ENCODE measurements at places on chromosomes 11 and 22.

DNA sequence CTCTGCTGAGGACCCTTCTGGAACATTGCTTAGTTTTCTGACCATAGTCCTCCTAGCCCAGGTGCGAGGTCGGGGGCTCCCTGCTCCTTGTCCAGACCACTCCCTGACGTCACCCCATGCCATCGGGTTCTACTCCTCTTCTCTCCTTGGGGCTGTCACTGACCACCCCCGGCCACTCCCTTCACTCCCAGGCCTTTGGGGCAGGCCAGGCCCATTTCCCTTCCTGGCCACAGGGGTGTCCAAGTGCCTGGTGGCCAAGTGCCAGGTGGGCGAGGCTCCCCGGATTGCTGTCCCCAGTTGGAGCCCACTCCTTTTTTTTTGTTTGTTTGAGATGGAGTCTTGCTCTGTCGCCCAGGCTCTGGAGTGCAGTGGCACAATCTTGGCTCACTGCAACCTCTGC is 19.5 kb downstream of the MRGPRD start:
- no peak for DNase-seq

DNA sequence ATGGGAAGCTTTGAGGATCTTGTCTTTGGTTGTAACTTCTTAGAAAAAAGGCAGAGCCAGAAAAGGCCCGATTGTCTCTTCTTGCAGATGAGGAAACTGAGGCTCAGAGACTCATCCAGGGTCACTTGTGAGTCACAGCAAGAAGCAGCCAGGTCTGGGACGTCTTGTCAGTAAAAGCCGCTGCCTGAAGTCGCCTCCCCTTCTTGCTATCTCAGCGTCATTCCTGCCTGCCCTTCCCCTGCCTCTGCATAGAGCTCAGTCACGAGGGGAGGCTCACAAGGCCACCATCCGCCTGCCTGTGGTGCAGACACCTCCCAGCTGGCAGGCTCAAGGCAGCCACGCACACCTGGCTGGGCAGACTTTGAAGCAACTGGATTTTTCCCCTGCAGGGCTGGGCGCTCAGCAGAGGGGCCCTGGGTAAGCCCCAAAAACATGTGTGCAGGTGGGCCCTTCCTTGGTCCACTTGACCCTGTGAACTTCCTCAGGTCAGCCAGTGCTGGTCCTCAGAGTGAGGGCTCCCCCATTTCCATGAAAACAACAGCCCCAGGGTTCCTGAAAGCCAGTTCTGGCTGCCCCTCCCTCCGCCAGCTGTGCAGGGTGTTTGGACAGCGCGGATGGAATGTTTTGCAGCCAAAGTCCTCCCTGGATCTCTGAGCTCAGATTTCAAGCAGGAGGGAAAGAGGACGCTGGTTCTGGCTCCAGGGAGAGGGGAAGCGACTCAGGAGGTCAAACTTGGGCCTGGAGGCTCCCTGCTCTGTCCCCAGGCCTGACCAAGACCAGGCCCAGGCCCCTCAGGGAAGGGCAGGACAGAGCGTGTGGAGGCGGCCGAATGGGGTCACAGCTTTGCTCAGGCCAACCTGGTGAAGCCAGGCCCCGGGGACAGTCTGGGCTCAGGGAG is 6.0 kb upstream of the RAB3IL1 start:
- no peak for DNase-seq

DNA sequence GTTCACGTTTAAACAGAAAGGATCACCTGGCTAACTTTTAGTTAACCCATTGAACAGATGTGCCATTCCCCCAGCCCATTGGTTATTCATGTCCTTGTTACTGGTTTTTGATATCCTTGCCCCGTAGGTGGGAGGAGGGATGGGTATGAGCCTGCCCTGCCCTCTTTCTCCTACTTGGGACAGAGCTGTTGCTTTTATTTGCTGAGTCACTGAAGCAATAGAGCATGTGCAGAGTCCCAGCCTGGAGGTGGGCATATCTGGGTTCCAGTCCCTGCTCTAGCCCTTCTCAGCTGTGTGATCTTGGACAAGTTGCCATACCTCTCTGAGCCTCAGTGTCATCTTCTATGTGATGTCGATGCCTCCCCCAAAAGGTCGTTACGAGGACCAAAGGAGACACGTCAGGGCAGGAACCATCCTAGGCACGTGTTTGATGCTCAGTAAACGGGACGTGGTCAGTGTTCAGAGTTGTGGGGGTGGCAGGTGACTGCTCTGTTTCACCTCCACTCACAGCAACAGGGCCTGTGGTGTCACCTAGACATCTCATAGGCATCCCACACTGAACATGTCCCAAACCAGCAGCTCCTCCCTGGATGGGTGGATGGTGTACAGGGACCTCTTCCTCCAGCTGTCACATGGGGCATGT is 61.0 kb downstream of the BMAL1 start:
- no peak for DNase-seq

GRCh38 chr11:105923807-105924206 is 98.2 kb downstream of the MSANTD4 start:
- DNase-seq = no peak

DNA sequence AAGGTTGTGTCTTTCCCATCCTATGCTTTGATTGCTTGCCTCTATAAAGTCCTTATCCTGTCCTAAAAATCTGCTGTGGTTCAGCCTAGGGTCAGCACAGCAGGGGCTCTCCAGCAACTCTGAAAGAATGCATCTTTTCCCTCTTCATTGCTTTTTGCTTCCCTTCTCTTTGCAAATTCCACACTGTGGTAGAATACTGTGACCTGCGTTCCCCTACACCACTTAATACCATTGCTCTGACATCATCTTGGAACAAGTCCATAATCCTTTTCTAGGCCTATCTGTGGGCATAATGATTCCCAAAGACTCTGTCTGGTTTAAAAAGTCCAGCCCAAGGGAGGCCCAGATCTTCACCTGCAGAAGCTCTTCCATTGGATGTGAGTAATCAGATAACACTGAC is 177.7 kb downstream of the NAV2 start:
- no peak for DNase-seq
